ENCODE measurements at places on chromosomes 1 and 21. TPM values are rescaled to one million over a fixed set of nuclear protein-coding genes. Genes with fewer than 3 reads are reported as not detected.
A peak's percentile ranks its signal among the peaks of the same experiment; 100 is the strongest.

The ZNF683 gene
- not detected for total RNA-seq

The AGTRAP gene
- total RNA-seq, result 29.4 TPM

The FCGR1A gene
- total RNA-seq, result not detected

The FCAMR gene
- total RNA-seq, result not detected

GRCh38 chr1:206586501-206587445 is 25.5 kb downstream of the EIF2D start:
- DNase-seq, result peak; percentile 46

DNA sequence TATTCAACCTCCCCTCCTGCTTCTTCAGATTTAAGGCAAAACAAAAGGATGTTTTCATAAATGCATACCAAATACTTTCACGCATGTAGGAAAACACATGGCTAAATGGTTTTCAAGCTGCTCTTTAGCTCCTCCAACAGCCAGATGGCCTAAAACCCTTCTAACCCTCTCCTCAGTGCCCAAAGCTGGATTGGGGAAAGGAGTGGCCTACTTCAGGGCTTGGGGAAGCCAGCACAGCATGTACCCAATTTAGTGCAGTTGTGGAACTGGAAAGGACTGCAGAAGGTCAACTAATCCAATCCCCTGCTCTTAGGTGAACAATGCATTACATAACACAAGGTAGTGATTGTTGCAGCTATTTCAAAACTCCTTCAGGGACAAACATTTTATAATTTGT is 9.3 kb downstream of the F5 start:
- no peak for DNase-seq

DNA sequence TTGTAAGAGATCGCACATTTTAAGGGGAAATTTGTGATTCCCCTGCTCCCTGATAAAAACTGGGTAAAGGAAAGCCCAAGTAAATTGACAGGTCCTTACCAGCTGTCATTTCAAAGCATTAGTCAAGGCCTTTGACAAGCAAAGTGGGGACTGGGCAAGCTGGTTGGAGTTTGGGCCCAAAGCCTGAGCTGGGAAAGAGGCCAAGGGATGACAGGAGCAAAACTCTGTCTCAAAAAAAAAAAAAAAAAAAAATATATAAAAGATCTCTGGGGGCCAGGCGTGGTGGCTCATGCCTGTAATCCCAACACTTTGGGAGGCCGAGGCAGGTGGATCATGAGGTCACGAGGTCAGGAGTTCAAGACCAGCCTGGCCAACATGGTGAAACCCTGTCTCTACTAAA is 36.9 kb downstream of the SLC2A1 start:
- no peak for DNase-seq

GRCh38 chr1:220690140-220691052 is at the start of gene C1orf115:
TSS of gene C1orf115 (plus strand) at chr1:220690363. CDS start at chr1:220690403, 40 bp downstream.
- peak; percentile 57 for DNase-seq

DNA sequence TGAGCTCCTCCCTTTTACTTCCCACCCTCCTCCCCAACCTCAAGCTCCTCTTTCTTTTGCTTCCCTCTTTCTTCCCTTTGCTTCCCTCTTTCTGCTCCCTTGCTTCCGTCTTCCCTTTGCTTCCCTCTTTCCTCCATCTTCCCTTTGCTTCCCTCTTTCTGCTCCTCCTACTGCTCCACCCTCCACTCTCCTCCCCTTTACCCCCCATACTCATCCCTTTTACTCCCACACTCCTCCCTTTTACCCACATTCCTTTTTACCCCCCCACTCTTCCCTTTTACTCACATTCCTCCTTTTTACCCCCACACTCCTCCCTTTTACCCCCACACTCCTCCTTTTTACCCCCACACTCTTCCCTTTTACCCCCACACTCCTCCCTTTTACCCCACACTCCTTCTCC is 30.2 kb downstream of the PGBD5 start:
- no peak for DNase-seq

- DNase-seq, result no peak
Observed at GRCh38 chr21:42624936-42625335, 28.5 kb upstream of the PDE9A start.

GRCh38 chr1:241228339-241228738 is 128.7 kb downstream of the RGS7 start:
- no peak for DNase-seq

DNA sequence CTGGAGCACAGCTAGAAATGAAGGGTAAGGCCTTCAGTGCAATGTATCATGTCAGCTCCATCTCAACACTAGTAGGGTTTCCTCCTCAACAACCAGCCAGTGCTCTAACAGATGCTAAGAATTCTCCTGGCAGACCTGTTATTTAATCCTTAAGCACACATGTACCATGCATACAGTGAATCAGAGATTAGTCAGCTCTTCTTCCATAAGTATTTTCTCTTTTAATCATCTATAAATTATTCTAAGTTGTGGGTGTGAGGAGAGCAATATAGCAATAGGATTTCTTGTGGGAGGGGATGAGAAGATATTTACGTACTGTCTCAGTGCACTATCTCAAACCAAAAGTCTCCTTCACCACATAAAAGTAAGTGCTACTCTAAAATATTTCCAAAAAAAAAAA is 95.3 kb downstream of the COP1 start:
- no peak for DNase-seq

- DNase-seq, result no peak
Observed at GRCh38 chr1:95407131-95407885, 173.3 kb downstream of the RWDD3 start.

Measured in mesothelial cell of epicardium (in vitro differentiated cells).